ENCODE measurements at places on chromosomes 7 and 10. TPM values are rescaled to one million over a fixed set of nuclear protein-coding genes. Genes with fewer than 3 reads are reported as not detected.

Gene GRID1
- 1.4 TPM for total RNA-seq

Gene MMD2
- not detected for total RNA-seq

Gene ANKRD2
- 3.6 TPM for total RNA-seq

Gene MSMB
- not detected for total RNA-seq

Gene PRLHR
- not detected for total RNA-seq

Gene MAP3K8
- total RNA-seq, result 41.6 TPM

Gene IKZF1
- 36.8 TPM for total RNA-seq

GRCh38 chr7:158053183-158053915 lies 534.3 kb downstream of the PTPRN2 start:
- DNase-seq, result no peak
